ENCODE measurements at places on chromosomes 5 and 9.

DNA sequence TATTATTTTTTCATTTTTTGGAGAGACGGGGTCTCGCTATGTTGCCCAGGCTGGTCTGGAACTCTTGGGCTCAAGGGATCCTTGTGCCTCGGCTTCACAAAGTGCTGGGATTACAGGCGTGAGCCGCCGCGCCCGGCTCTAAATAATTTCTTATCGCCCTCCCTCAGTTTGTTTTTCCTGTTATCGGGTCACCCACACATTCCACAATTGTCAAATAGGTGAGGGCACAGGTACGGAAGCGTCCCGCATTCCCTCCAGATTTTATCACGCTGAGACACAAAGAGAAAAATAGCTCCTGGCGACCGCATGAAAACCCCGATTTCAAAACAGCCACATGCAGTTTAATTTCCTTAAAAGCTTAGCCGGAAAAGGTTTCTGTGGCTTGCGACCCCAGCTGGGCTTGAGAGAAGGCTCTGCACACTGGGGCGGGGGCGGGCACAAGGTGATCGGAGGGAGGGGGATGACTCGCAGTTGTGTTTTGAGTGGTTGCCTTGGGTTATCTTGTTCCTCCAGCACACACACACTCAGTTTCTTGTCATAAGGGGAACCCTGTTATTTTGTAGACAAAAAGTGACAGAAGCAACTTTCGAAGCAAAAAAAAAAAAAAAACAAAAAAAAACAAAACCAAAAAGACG, 717 bp upstream of the IQGAP2 start:
- no peak for DNase-seq

DNA sequence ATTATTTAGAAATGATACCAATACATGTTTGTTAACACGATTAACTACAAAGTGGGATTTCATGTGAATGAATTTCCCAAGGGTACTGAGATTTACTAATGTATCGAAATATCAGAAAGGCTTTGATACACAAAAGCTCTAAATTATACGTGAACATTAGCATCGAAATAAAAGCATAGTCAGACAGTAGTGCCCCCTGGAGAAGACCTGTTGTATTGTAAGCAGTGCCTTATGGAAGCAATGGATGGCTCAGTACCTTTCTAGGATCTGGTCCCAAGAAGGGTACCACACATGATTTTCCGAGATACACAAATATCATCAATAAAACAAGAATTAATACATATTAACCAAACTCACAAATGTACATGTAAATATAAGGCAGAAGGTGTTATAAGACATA, 153.8 kb downstream of the CDH12 start:
- no peak for DNase-seq

DNA sequence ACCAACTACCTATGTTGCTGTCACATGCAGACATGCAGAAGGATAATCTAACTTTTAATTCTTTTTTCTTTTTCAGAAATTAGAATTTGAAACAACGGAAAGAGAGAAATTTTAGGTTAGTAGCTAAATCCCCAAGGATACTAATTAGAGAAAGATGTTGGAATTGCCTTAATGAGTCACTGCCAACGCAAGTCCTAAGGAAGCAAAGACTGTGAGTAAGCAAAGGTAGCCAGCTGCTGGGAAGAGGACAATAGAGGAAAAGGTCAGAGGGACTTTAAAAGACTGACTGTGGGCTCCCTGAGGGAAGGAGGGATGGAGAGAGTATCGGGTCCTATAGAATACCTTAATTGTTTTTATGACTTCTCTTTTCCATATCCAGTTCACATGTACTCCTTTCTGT, 461.9 kb upstream of the PAPPA start:
- no peak for DNase-seq

GRCh38 chr5:129271308-129271707, 176.8 kb downstream of the ISOC1 start:
- no peak for DNase-seq

DNA sequence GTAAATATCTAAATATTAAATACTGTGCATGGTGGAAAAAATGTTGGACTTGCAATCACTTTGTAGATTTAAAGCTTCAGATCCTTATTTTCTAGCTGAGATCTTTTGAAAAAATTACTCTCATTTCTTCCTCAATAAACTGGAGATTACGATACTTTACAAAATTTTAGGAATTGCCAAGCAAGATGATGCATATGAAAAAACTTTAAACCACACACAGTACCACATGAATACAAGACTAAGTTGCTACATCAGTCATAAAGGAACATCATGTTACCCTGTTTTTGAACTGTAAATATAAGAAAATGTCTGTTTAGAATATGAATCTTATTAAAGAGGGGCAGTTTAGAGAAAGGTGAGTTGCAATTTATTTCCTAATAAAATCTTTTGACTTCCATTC, 703.6 kb upstream of the NUDT12 start:
- no peak for DNase-seq

DNA sequence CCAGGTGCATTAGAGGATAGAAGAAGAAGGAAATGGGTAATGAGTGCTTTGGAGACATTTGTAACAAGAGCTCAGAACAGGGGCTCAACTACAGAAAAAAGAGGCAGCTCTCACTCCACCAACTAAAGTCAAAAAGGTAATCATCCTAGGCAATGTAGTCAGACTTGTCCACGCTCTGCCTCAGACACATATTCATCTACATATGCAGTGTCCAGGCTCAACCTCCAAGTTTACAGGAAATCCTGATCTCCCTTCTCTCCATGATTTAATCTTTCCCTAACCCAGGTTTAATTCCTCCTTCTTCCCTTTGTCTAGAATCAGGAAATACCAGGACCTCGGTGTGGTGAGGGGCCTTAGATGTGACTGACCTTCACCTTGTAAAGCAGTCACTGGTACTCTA, 65.7 kb upstream of the SELENOP start:
- DNase-seq, result no peak

GRCh38 chr5:177537389-177538361, 16.7 kb downstream of the FAM193B start:
- no peak for DNase-seq

GRCh38 chr5:90911169-90911568, 352.6 kb downstream of the ADGRV1 start:
- no peak for DNase-seq

GRCh38 chr5:134139377-134139851, 24.9 kb downstream of the TCF7 start:
- DNase-seq, result no peak
